ENCODE measurements at places on chromosomes 2 and 18.

DNA sequence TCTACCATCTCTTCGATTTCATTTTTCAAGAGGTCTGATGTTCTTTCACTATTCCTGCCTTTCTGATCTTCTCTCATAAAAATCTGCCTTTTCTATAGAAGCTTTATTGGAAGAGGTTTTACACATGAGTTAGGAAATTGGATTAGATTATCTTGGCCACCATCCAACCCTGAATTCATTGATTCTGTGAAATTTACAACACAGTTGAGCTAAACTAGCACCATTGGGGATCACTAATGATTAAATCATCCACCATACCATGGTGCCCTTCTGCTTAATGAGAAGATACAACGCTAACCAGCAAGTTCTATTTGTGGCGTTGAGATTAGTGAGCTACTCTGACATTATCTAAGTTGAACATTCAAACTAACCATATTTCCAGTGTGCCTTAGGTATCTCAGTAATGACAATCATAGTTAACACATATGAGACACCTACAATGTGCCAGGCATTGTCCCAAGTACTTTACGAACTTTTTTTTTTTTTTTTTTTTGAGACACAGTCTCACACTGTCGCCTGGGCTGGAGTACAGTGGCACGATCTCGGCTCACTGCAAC is 17.3 kb upstream of the LBH start:
- DNase-seq: no peak

DNA sequence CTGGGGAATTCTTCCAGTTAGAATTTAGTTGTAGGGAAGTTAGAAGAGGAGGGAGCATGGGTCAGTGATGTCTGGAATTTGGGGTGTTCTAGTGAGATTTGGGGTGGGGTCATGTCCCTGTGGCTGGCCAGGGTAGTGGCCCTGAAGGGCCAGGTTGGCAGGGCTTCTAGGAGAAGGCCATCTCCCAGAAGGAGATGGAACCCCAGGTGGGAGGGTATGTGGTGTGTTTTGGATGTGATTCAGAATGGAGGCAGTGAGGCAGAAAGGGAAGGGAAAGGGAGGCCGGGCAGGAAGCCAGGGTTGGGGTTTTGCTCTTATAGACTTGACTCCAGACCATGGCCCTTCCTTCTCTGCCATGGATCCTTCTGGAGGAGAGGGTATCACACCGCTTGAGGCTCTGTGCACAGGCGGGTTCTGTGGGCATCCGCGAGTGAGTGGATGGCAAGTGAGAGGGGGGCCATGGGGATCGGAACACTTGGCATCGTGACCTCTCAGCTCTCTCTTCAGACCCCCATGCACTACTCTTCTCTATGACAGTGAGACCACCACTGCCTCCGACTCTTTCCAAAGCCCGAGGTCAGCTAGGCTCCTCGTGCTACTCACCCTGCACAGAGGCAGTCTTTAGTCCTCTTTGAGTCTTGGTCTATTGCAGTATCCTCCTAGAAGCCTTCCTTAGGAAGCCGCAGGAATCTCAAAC is 7.3 kb downstream of the GREB1 start:
- no peak for DNase-seq

GRCh38 chr2:127700527-127701192 is 637 bp upstream of the SFT2D3 start:
- no peak for DNase-seq

DNA sequence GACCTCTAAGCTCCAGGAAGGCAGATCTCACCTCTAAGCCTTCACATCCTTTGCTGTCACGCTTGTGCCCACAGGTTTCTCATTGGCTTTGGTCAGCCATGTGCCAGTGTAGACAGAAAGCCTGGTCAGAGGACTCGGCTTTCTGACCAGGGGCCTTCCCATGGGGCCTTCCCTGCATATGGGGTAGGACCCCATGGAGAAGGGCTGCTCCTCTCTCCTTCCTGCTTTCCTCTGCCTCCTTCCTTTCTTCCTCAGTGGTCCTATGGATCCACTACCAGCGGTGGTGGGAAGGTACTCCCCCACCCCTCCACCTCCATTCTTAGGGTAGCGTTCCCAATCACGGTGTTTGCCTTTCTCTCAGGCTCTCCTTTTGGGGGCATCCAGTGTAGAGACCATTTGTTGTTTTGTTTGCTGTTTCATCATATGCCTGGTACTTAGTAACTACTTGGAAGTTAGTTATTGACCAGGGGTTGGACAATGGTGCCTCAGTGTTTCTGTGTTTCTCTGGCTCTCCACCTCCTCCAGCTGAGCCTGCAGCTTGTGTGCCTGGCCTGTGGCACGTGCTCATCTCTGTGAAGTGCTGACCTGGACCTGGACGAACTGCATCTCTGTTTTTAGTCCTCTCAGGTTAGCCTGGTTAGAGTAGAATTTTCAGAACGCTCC is 71.6 kb downstream of the ZNF407 start:
- DNase-seq: no peak

GRCh38 chr2:222728621-222729020 is 57.2 kb downstream of the MOGAT1 start:
- DNase-seq: no peak

GRCh38 chr18:49585781-49586663 is 24.2 kb downstream of the LIPG start:
- no peak for DNase-seq

- no peak for DNase-seq
These were observed 66.0 kb upstream of the ASAP2 start for GRCh38 chr2:9140645-9141044.

DNA sequence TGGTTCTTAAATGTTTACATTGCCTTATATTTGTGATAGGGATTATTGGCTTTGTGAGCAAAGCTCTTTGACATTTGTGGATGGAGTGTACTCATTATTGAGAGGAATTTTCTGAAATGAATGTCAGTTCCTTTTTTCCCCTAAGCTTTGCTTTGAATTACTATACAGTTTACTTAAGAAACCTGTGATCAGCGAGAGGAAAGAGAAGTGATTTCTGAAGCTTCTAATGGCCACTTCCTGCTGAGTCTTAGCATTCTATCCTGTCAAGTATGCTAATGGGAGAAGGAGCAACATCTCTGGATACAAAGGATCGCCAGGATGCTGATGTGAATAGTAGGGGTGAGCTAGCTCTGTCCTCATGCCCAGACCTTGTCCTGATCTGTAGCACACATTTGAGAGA is 47.8 kb upstream of the MGAT5 start:
- DNase-seq: no peak

DNA sequence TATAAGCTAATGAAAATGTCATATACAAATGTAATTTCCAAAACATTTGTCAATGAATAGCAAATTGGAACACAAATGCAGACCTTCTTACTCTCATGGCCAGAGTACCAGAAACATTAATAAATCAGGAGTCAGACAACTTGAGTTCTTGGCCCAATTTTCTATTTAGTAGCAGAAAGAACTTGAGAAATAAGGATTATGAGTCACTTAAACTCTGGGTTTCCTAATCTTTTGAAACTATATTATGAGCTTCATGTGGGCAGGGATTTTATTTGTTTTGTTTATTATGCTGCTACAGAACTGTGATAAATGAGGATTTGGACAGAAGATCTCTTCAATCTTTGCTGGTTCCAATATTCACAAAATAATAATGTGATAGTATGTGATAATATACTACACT is 686.7 kb downstream of the NR4A2 start:
- no peak for DNase-seq

DNA sequence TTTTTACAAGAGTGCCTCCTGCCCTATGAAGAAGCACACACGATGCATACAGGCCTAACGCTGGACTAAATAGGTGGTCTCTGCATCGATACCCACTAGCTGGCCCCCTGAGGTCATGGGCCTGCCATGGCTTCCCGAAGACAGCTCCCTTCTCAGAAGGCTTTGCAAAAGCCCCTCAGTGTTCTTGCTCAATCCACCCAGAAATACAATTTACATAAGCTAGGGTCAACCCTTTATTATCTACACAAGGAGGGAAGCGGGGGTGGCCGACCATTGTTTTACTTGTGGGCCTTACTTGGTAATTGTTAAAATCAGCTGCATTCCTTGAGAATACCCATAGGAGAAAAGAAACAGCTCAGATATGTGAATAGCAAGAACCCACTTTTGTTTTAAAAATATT is 28.5 kb downstream of the UXS1 start:
- no peak for DNase-seq

DNA sequence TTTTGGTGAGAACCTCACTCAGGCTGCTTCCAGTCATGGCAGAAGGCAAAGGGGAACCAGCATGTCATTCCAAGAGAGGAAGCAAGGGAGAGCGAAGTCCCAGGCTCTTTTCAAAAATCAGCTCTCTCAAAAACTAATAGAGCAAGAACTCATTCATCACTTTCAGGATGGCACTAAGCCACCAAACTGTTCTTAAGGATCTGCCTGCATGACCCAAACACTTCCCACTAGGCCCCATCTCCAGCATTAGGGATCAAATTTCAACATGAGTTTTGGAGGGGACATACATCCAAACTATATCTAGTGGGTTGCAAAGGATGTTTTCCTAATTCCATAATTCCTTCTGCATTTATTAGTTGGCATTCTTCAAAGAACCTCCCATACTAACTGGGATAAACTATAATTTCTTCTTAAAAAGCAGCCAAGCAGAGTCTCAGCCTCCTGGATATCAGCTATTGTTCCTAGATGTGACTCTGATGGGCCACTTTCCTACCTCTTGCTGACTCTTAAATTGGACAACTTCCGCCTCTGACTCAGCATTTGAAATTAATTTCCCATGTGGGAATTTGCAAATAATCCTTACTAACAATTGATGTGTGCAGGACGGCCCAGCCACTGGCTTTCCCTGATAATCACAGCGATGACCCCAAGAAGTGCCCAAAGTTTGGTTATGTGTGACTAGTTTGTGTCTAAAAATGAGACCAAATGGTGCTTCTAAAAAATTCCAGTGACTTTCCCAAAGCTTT is 5.5 kb upstream of the REV1 start:
- DNase-seq: no peak

DNA sequence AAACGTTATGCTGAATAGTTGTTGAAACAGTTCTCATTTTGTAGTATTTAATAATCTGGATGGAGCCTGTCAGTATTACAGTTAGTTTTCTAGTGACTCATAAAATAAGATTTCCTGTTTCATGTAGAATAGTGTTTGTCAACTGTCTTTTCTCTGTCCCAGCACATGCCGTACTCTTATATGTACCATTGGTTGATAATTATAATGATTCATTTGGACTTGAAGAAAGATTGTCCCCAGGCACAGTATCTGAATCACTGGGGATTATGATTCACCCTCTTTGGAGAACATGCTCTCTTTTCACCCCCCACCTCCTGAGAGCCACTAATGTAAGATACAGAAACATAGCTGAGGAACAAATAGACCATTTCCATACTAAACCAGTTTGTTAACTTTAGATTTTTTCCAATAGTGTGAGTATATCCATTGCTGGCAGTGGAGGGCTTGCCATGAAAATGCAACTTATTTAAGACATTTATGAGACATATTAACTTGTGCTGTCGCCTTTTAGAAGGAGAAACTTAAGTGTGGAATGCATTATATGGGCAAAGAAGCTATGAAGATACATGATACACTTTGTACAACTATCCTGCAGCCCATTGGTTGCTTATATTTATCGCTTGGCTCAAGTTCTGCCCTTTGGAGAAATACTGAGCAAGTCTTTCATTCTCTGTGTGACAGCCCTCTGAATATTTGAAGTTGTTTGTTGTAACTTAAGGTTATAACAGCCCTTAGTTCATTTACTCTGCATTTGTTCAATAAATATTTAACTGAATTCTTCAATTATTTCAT is 12.4 kb downstream of the COPS8 start:
- no peak for DNase-seq

DNA sequence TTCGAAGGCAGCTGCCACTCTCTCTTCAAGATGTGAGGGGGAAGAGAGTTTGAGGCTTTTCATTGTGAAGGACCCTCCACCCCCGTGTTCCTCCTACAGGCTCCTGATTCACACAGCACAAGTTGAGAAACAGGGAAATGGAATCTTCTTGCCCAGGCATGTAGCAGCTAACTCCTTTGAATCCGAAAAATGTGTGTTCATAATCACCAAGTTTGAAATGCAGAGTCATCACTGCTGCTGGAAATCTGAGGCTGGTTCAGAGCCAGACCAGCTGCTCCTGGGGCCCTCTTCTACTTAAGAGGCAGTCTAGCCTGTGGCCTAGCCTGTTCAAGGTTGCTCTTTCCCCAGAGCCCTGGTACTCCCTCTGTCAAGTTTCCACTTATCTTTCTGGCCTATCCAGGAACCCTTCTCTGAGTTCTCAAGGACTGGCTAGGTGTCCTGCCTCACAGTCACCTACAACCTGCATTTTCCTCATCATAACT is 166.4 kb downstream of the TMEM247 start:
- DNase-seq: no peak

GRCh38 chr2:223562078-223562477 is 40.1 kb downstream of the SCG2 start:
- no peak for DNase-seq

GRCh38 chr2:142241016-142241415 is 110.2 kb upstream of the LRP1B start:
- no peak for DNase-seq

DNA sequence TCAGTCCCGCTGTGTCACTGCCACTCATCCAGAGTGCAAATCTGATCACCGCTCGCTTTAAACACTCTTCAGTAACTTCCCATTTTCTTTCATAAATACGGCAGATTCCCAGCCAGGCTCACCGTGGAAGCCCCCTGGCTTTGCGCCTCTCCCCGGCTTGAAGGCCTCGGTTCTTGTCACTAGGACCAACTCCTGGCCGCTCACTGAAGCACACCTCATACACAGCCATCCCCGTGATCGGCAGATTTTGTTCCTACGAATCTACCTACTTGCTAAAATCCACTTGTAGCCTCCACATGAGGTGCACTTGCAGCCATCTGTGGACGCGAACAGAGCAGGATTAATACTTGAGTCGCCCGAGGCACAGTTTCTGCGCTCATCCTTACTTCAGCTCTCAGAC is 462.4 kb upstream of the MYT1L start:
- no peak for DNase-seq

DNA sequence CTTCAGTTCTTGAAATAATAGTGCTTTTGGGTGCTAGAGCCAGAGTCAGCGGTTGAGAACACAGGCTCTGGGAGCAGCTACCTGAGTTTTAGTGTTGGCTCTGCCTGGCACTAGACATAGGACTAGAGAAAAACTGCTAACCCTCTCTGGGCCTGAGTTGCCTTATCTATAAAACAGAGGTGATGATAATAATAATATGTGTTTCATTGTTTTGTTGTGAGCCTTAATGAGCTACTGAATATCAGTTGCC is 391.7 kb downstream of the PTPRM start:
- DNase-seq: no peak

GRCh38 chr18:61076986-61077385 is 256.2 kb upstream of the CDH20 start:
- DNase-seq: no peak

DNA sequence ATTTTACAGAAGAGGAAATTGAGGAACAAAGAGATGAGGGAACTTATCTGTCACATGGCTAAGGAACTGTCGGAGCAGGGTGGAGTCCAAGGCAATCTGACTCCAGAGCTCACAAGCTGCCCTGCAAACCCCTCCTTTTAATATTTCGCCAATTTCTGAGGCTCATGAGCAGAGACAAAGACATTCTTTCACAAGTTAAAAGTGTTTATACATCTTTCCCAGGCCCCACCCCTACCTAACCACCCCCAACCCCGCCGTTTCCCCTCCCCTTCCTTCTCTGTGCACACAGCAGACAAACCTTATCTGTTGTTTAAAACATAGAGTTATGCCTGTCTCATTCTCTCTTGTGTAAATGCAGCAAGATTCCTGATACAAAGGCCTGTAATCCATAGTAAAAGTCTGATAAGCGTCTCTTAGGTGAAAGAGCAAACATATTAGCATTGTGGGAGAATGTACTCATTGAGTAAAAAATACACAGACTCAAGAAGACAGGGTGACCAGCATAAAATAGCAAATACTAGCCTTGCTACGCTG is 44.3 kb downstream of the EPHA4 start:
- no peak for DNase-seq
